ENCODE measurements at places on chromosomes 5 and 9. TPM values are rescaled to one million over a fixed set of nuclear protein-coding genes. Genes with fewer than 3 reads are reported as not detected.

DNA sequence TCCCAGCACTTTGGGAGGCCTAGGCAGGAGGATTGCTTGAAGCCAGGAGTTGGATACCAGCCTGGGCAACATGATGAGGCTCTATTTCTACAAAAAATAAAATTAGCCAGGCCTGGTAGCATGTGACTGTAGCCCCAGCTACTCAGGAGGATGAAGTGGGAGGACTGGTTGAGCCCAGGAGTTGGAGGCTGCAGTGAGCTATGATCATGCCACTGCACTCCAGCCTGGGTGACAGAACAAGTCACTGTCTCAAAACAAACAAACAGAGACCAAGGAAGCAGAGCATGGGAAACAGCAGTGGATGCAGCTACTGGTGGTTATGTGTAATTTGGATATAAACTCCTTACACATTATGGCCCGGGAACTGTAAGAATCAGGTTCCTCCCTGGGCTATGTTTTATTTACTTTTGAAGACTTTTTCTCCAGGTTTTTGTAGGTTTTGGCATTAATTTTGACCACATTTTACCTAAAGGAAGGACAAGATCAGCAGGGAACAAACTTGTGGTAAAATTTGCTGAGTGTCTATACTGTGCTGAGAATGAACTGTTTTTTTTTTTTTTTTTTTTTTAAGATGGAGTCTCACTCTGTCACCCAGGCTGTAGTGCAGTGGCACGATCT lies 8.3 kb downstream of the KIF2A start:
- no peak for DNase-seq

GRCh38 chr5:107072967-107073366 lies 597.8 kb downstream of the EFNA5 start:
- DNase-seq: no peak

GRCh38 chr9:38406476-38407186 lies 14.1 kb downstream of the ALDH1B1 start:
- DNase-seq: no peak

GRCh38 chr9:128001151-128001778 lies 20.5 kb upstream of the EEIG1 start:
- no peak for DNase-seq

DNA sequence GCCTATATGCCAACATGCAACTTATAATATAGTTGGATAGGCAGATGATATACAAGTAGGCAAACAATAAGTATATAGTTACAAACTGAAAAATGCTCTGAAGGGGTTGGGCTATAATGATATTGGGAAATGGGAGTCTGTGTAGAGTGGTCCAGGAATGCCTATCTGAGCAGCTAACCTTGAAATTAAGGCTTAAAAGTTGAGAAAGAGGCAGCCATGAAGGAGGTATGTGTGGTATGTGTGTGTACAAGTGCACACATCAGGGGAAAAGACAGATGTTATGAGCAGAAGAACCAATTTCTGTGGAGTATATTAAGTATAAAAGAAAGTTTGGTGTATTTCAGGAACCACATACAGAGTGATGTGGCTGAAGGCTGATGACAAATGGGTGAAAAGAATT lies 154.9 kb upstream of the PAPPA start:
- DNase-seq: no peak

- DNase-seq: no peak
Observed at GRCh38 chr5:5363045-5363444, 59.4 kb upstream of the ICE1 start.

DNA sequence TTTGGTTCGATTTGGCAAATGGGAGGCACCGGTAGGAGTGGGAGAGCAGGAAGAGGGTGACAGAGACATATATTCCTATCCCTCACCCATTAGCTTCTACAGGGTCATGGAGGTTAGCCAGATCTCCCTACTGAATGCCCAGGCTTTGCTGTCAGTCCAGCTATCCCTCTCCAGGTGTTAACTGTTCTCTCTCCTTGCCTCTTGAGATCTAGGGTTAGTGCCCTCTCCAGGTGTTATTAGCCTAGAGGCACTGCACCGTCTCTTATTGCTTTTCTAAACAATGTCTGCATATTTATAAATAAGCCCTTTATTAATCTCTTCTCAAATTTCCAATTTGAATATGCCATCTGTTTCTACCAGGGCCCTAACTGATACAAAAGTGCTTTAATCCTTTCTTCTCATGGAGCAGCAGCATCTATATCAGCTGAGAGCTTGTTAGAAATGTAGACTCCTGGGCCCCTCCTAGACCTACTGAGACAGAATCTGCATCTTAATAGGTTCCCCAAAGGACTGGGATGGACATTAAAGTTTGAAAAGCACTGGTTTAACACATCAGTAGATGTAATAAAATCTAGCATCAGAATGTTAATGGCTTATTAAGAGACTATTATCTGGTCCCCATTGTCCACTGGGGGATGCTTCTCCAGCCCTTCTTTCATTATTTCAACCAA lies 322.5 kb upstream of the SLC24A2 start:
- DNase-seq: no peak

DNA sequence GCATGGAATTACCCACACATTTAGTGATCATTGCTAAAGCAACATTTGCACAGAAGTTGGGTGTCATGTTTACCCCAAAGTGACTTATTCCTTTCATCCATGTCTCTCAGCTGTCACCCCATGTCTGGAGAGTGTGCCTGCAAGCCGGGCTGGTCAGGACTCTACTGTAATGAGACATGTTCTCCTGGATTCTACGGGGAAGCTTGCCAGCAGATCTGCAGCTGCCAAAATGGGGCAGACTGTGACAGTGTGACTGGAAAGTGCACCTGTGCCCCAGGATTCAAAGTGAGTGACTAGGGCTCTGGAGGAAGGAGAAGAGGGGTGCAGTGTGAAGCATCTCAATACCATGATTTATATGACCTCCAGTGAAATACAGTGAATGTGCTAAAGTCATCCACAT lies 99.9 kb upstream of the PRRC1 start:
- no peak for DNase-seq

GRCh38 chr5:109947667-109948066 lies 257.9 kb downstream of the MAN2A1 start:
- DNase-seq: no peak

Gene CLK4
- 25.7 TPM for total RNA-seq
